ENCODE measurements at places on chromosomes 11 and 22.

DNA sequence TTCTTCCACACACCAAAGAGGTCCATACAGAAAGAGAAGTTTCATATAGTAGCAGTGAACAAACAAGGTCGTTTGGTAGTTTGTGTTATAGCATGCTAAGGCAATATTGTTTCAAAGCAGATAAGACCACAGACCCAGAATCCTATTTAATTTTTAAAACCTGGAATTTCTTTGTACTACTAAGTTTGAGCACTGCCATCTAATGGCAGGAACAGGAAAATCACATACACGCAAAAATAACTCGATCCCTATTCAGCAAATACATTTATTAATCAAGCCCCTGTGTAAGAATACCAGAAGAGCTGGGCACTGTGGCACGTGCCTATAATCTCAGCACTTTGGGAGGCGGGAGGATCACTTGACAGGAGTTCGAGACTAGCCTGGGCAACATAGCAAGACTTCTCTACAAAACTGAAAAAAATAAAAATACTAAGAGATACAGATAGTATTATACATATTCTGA, 2.9 kb upstream of the BTBD10 start:
- DNase-seq: peak; percentile 78

DNA sequence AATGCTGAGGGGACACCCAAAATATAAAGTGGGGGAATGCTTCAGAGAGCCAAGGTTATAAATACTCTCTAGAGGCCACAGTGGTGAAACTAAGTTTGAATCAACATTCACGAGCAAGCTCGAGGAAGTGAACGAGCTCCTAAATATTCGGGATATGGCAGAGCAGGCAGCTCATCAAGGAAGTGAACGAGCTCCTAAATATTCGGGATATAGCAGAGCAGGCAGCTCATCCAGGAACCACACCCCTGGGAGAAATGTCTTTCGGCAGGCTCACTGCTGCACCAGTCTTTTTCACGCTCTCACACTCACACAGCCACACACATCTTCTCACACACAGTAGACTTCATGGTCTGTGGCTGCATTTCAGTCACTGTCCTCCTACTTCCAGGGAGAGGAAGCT, 787.5 kb downstream of the OPCML start:
- DNase-seq: no peak

- peak; percentile 55 for DNase-seq
Measured at GRCh38 chr11:110837603-110838002, 125.4 kb upstream of the ARHGAP20 start.

DNA sequence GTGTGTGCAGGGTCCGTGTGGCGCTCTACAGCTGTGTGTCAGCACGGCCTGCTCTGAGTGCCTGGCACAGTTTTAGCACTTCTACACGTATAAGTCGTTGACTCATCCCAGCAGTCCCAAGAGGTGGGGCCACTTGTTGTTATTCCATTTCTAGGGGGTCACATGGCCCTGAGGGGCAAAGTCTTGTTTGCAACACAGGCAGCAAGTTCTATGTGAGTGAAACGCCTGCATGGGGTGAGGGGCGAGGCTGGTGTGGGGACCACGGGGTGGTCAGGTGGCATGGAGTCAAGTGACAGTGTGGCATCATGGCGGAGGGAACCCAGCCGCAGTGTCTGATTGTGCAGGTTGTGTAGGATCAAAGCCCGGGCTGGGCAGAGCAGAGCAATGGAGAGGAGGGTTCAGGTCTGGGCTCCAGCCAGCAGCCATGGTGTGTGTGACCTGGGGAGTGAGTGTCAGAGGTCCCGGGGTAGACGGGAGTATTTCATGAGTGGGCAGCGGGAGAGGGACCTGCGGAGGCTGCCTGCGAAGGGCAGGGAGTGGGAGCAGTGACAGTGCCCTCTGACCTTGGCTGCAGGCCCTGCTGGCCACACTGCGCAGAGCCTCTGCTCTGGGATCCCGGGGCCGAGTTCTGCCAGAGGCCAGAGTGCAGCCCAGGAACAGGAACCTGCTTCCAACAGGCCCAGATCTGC, 27.9 kb downstream of the SHANK3 start:
- DNase-seq: no peak

- DNase-seq: no peak
Measured at GRCh38 chr11:73241300-73241699, 23.2 kb downstream of the P2RY2 start.

DNA sequence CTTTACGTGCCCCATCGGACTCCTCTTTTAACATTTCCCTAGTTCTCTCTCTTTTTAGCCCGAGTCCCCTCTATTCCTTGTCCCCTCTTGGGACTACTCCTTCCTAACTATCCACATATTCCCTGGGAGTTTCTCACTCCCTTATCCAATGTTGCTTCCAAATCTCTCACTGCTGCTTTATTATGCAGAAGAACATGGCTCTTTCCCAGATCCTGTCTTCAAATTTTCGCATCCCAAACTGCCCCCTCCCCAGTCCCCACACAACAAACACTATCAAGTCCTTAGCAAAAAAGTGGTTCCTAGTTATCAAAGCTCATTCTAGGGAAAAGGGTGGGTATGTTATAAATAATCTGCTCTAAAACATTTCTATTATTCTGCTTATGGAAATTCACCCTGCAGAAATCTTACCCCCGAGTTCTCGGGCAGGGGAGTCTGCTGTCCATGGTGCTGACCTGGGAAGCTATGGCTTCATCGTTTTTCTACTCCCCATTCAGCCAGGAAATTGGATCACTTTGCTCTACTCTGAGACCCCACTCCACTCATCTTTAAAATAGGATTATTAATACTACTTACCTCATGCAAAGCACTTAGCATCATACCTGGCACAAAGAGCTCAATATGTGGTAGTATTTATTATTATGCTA, 393.5 kb downstream of the BUD13 start:
- DNase-seq: peak; percentile 56

DNA sequence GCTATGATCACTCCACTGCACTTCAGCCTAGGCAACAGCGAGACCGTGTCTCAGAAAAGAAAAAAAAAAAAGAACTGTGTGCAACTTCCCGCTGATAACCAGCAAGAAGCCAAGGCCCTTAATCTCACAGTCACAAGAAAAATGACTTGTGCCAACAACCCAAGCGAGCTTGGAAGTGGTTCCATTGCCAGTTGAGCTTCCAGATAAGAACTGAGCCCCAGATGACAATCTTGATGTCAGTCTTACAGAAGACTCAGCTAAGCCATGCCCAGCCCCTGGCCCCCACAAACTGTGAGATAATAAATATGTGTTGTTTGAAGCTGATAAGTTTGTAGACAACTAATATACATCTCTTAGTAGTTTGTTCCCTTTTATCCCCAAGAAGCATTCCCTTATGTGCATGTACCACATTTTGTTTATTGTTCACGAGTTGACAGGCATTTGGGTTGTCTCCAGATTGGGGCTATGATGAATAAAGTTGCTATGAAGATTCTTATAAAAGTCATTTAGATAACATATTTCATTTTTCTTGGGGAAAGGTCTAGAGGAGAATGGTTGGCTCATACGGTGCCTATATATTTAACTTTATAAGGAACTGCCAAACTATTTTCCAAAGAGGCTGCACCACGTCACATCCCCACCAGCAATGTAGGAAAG, 85.9 kb downstream of the TIMP3 start:
- DNase-seq: peak; percentile 77

- DNase-seq: no peak
Measured at GRCh38 chr11:131356206-131356605, 14.2 kb upstream of the NTM start.

DNA sequence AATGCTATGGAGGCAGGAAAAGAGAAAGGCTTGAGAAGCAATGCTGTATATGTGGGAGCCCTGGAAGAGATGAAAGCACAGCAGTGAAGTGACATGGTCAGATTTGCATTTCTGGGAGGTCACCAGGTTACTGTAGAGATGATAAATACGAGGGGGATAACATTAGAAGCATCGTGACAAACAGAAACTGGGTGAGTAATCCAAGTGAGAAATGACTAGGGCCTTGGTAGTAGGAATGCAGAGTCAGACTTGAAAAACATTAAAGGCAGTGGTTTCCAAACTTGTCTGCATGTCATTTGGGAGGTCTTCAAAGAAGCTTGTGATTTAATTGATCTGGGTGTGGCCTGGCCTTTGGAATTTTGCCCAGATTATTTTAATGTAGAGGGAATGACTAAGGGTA, 43.9 kb downstream of the CCDC34 start:
- DNase-seq: no peak

GRCh38 chr22:36579441-36579840, 50.5 kb upstream of the EIF3D start:
- no peak for DNase-seq

- DNase-seq: peak; percentile 48
Measured at GRCh38 chr11:15852179-15852578, 504.2 kb downstream of the SOX6 start.

GRCh38 chr22:45238076-45238956, 2.4 kb downstream of the KIAA0930 start:
- DNase-seq: no peak

- DNase-seq: no peak
Measured at GRCh38 chr11:90646266-90646665, 423.4 kb upstream of the CHORDC1 start.

DNA sequence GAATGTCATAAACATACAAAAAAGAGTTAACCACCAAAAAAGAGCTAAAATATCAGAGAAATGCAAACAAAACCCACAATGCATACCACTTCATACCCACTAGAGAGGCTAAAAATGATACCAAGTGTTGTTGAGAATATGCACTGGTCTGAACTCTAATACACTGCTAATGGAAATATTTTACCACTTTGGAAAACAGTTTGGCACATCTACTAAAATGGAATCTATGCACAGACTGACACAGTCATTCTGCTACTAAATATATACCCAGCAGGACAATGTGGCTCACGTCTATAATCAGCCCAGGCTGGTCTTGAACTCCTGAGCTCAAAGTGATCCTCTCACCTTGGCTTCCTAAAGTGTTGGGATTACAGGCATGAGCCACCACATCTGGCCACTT, 18.0 kb downstream of the MAPK1 start:
- no peak for DNase-seq

DNA sequence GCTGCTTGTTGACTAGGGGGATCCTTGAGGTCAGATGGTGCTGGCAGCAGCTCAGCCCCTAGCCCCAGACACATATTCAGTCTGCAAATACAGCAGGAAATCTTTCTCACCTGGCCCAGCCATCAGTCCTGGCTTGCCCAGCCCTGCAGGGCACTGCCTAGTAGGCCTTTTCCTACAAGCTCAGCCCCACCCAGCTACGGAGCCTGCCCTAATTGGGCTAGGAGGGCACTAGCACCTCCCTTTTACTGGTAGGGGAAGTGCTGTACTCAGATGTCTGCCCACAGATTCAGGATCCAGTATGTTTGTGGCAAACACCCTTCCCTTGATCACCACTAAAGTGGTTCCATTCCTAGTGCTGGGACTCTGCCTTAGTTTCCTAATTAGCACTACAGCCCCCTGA, 257.1 kb upstream of the CADM1 start:
- no peak for DNase-seq

- peak; percentile 52 for DNase-seq
Measured at GRCh38 chr11:65851083-65851579, 6.8 kb downstream of the CFL1 start.

DNA sequence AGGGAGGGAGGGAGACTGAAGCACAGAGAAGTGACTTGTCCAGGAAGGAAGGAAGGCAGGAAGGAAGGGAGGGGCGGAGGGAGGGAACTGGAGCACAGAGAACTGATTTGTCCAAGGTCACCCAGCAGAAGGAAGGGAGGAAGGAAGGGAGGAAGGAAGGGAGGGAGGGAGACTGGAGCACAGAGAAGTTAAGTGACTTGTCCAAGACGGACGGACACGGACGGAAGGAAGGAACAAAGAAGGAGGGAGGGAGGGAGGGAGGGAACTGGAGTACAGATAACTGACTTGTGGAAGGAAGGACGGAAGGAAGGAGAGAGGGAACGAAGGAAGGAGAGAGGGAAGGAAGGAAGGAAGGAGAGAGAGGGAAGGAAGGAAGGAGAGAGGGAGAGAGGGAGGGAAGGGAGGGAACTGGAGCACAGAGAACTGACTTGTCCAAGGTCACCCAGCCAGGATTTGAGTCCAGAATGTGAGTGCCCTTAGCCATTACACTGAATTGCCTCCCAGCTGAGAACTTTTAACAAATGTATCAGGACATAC, 1.5 kb downstream of the SLC35F2 start:
- DNase-seq: no peak

- DNase-seq: no peak
Measured at GRCh38 chr22:41975299-41976069, 6.2 kb downstream of the SEPTIN3 start.

DNA sequence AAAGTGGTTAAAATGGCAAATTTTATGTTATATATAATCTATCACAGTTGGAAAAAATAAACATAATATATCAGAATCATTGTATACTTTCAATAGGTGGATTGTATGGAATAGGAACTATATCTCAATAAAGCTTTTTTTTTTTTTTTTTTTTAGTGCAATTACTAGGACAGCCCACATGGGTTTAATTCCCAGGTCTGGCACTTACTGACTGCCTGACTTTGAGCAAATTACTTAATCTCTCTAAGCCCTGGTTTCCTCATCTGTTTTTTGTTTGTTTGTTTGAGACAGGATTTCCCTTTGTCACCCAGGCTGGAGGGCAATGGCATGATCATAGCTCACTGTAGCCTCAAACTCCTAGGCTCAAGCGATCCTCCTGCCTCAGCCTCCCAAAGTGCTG, 26.1 kb upstream of the BAIAP2L2 start:
- DNase-seq: no peak

- peak; percentile 20 for DNase-seq
Measured at GRCh38 chr11:108135845-108136544, 14.6 kb downstream of the ACAT1 start.

- DNase-seq: peak; percentile 17
Measured at GRCh38 chr22:50141891-50142363, 28.6 kb upstream of the PANX2 start.

- no peak for DNase-seq
Measured at GRCh38 chr11:19359221-19360000, 118.7 kb upstream of the E2F8 start.

DNA sequence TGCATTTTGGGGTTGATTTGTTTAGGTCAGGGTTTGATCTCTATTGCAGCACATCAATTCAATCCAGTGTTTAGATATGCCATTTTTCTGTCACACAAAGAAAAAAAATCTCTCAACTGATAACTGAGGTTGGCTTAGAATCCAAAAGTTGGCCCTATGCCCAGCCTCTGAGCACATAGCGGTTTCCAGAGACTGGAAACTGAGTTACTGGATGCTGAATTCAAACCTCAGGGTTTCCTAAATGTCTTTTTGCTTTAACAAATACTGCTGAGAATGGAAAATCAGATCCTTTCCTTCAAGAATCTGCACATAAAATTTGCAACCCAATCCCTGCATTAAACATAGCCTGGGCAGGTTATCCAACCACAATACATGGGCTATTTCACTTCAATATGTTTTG, 4.0 kb downstream of the P4HA3 start:
- peak; percentile 82 for DNase-seq

- DNase-seq: no peak
Measured at GRCh38 chr11:79678780-79679452, 238.1 kb upstream of the TENM4 start.

- DNase-seq: peak; percentile 52
Measured at GRCh38 chr11:80587906-80588305, 1147.1 kb upstream of the TENM4 start.
